ENCODE measurements at places on chromosomes 2 and 18.

- no peak for DNase-seq
Measured at GRCh38 chr2:147927053-147927588, 82.3 kb downstream of the ACVR2A start.

GRCh38 chr2:10794876-10795275, 17.7 kb downstream of the PDIA6 start:
- no peak for DNase-seq

GRCh38 chr2:201465524-201465971, 14.0 kb downstream of the STRADB start:
- peak; percentile 30 for DNase-seq

DNA sequence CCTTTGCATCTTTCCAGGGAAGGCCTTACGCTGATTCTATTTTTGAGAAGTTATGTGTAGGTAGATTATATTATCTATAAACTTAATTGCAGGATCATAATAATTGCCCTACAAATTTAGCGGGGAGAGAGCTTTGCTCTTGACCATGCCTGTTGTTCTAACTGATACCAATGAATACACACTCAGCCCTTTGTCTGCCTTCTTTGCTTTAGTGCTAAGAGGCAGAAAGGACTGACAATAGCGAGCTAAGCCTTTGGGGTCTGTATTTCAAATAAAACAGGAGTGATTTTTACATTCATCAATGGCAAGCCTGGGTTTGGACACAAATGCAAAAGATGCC, 115.3 kb upstream of the STON1 start:
- no peak for DNase-seq

DNA sequence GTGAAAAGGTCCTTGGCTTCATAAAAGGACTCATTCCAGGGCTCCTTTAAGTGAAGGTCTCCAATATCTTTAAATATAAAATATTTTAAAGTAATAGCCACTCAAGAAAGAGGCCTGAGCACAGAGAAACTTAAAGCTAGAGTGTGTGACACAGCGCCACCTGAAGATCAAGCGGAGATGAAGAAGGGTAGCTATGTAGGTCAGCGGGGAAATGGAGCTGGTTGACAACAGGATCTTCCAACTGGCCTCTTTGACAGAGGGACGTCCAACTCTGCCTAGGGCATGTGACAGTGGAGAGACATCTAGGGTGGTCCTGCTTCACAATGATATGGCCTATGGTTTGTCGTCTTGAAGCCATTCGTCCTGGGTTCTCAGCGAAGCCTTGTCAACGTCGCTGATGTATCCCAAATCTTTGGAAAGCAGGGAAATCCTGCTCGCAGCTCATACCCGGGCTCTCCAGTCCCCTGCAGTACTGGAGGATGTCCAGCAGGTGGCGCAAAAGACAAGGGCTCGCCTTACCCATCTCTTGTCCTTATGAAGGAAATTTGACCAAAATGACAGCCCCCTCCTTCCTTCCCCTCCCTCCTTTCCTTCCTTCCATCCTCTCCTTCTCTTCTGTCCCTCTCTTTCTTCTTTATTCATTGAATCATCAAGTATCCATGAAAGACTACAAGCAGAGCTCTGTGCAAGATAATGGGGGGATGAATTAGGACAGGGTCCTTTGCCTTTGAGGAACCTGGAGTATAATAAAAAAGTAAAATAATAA, 59.6 kb downstream of the LONRF2 start:
- peak; percentile 43 for DNase-seq

DNA sequence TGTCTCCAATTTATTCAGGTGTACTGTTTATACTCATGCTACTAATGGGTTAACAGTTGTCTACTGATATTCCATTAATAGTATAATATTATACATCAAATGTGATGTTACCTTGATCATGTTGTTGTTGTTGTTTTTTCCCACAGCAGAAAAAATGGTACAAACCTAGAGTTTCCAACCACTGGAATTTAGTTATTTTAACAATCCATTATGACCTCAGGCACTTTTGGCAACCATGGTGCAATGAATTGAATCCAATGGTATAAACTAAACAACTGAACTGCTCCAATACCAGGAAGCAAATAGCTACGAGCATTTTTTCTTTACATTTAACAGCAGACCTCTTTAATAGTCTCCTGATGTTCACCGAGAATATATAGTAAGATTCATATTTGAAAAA, 31.0 kb upstream of the C2orf66 start:
- no peak for DNase-seq

DNA sequence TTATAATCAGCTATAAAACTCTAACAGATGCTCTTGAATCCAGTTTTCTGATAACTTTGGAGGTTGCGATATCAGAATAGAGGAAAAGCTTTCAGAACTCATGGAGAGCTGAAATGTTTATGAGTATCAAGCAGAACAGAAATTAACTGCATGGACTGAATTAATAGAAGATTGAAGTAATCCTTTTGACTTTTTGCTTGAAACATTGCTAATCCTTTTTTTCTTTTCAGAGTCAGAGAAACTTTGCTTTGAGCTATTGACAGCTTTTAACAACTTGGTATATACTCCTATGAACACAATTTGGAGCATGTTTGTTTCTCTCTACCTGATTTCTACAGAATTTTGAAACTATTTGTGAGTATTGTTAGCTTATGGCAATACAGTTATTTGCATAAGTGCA, 1254.8 kb downstream of the LRP1B start:
- DNase-seq, result no peak

DNA sequence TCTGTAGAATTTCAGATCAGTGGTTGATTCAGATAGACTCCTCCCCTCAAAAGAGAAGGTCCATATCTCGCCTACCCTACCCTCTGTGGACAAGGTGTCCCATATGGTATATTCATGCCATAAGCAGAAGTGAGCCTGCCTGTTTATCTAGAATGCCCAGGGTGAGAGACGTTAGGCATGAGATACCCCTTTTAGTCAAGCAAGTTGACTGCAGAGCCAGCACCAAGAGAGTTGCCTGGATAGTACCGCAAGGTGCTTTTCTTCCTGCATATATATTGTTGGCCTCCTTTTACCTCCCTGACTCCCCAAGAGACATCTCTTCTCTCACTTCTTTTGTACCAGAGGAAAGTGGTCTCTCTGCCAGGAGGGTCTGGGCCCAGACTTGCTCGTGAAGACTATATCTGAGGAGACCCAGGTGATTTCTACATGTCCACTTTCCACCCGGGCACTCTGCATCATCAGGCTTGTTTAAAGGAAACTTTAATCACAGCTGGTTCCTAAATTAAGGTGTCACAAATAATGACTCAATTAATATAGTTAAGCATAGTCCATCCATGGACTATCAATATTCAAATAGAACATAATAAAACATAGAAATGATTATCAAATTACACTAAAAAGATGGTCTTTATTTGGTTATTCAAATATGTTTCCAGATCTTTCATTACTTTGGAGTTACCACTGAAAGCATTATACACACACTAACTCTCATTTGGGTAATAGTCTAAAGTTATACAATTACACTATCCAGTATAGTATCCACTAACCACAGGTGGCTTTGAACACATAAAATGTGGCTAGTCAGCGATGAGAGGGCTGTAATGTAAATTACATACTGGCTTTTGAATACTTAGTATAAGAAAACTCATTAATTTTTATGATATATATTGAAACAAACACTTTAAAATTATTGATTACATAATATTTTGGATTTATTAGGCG, 4.1 kb downstream of the ITGA4 start:
- DNase-seq, result no peak

DNA sequence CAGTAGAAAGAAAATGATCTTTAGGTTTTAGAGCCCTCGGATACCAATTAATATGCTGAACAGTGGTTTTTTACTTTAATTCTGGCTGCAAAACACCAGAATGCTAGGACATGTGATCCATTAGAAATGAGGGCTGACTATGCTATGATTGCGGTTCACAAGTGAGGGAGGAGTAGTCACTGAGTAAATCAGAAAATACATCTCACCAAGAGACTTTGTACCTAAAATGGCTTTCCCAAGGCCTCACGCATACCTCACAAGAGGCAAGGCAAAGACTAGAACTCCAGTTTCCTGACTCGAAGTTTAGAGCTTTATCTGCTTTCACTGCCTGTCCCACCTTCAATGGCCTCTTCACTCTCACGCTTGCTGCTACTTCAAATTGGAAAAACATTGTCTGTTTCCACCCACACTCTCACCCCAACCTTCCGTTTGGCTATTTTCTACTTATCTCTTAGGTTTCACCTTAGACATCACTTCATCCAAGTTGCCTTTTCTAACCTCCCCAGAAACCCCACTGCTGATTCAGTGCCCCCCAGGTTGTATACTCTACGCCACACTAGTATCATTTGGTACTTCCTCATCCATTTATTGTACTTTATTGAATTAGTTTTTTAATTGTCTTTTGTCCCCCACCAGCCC, 5.1 kb upstream of the MBD2 start:
- DNase-seq, result no peak

GRCh38 chr18:70709144-70709543, 420.3 kb downstream of the SOCS6 start:
- no peak for DNase-seq

- DNase-seq, result no peak
Measured at GRCh38 chr2:10931710-10932255, 20.0 kb downstream of the KCNF1 start.

GRCh38 chr2:212532585-212532984, 6.0 kb downstream of the ERBB4 start:
- DNase-seq, result no peak

DNA sequence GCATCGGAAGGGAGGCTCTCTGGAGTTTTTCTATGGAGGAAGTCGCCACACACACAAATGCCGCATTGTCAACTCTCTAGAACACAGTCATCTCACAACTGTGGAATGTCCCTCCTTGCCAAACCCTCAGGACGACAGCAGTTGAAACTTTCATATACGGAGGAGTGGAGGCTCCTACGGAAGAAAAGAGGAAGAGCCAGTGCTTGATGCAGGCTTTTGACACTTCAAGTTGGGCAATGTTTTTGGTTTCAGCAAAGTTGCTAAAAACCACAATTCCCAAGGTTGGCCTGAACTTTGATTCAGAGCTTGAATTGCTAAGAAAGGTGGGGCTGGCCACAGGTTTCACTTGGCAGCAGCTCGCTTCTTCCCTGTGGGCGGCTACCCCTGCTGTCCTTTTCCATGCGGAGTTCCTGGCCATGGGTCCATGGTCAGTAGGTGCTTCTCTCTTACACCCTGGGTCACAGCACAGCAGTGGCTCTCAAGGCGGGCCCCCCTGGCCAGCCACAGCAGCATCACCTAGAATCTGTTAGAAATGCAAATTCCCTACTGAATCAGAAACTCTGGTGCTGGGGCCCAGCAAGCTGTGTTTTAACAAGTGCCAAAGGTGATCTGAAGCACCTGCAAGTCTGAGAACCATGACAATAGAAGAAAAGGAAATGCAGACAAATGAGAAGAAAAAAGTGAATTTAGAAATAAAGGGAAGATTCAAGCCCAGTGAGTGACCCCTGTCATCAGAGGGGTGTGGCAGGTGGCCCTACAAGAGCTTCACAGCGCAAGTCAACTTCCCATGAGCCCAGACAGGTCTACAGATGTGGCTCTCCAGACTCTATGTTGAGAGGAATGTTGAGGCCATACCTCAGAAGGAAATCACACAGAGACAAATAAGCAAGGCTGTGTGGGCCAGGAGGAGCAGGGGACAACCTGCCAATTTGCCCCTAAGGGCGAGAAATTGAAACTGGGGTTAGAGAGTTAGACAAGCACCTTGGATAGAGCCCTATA, 856.4 kb downstream of the RNF144A start:
- no peak for DNase-seq

DNA sequence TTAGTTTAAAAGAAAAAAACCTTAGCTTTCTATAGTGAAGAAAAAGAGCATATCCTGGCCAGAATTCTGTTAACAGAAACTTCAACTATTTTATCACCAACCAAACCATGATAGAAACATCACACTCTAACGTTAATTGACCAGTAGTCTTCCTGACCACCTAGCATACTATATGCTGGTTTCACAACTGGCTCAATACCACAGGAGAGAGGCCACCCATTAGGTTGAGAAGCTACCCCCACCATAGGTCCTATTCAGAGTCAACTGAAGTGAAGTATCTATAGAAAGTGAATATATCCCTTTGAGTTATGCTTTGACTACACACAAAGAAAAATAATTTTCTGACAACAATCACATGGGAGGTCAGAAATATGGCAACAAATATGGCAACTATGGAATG, 85.2 kb upstream of the STK17B start:
- no peak for DNase-seq

- no peak for DNase-seq
Measured at GRCh38 chr2:144596073-144596871, 76.4 kb upstream of the ZEB2 start.

DNA sequence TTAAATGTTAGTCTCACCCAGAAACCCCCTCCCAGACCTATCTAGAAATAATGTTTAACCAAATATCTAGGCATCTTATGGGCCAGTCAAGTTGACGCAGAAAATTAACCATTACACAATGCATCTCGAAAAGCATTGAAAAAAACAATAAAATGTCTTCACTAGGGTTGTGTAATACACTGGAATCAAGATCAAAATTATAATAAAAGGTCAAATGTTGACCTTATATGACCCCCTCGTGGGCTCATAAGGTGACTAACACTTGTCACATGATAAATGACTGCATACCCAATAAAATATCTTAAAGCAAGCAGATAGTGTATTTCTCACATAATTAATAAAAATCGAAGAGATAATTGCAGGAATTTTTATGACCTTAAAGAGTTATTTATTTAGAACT, 447.9 kb upstream of the DSEL start:
- no peak for DNase-seq

DNA sequence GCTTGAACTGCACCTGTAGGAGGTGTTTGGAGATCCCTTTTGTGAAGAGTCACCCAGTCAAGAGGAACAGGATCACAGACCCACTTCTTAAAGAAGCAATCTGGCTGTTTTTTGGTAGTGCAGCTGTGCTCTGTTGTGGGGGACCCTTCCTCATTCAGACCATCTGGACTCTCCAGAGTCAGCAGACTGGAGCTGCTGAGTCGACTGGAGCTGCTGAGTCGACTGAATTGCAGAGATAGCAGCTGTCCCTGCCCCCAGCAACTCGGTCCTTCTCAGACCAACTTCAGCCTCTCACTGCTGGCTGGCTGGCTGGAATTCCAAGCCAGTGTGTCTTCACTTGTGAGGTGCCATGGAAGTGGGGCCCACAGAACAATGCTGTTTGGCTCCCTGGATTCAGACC, 56.8 kb downstream of the GTF3C3 start:
- no peak for DNase-seq

GRCh38 chr2:69221960-69222751, 164.9 kb downstream of the GFPT1 start:
- DNase-seq, result no peak

DNA sequence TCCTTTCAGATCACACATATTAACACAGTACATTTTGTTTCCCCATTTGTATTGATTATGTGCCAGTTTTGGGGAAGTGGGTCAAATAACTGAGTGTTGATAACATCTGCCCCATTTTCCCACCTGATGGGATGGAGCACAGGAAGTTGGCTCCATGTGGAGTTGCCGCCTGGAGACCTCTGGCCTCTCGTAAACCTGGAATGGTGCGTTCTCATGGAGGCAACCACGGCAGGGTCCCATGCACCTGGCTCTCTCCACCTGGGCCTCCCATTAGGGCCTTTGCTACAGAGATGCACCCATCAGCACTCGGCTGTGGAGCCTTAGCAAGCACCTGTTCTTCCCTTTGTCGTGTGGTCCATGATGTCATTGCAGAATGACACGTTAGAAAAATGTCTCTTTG, 130.6 kb downstream of the MBP start:
- DNase-seq, result no peak

All from hypothalamus (tissue), 51 donors.